BE2C (cell line): ENCODE measurements at places on chromosomes 7 and 10.

DNA sequence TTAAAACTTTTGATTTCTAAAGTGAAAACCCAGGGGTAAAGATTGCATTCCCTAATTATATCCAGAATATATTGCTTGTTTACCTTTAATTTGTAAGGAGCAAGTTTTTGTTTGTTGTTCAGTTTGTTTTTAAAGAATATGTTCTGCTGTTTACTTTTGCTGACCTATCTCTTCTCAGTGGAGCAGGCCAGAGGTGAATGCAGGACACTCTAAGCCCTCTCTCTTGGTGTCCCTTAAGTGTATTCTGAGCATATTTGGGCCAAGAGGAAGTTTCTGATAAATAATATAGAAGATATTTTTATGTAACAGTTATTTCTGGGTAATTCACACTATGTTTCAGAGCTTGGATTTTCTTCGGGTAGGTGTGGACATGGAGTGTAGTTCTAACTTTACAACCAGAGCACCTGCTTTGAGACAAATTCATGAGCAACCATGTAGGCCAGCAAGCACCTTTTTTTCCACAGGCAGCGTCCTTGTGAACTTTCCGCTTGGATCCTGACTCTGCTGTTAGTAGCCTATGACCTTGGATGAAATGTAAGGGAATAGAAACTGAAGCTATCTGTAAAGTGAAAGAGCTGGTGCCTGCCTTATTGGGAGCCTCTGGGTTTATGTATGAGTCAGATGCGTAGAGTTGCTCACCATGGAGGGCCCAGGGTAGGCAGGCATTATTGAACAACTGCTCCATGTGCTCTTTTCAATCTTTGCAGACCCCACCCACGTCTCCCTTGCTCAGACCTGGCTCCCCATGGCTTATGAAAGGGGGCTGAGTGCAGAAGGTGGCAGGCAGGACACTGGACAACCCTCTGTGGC, 16.1 kb downstream of the OGDH start:
- DNase-seq = no peak

- no peak for DNase-seq
Observed at GRCh38 chr7:88396295-88396947, 89.7 kb upstream of the STEAP4 start.

- DNase-seq = no peak
Observed at GRCh38 chr10:29210266-29210868, 78.5 kb upstream of the LYZL1 start.

- DNase-seq = no peak
Observed at GRCh38 chr7:106493041-106493731, 167.8 kb downstream of the CCDC71L start.

DNA sequence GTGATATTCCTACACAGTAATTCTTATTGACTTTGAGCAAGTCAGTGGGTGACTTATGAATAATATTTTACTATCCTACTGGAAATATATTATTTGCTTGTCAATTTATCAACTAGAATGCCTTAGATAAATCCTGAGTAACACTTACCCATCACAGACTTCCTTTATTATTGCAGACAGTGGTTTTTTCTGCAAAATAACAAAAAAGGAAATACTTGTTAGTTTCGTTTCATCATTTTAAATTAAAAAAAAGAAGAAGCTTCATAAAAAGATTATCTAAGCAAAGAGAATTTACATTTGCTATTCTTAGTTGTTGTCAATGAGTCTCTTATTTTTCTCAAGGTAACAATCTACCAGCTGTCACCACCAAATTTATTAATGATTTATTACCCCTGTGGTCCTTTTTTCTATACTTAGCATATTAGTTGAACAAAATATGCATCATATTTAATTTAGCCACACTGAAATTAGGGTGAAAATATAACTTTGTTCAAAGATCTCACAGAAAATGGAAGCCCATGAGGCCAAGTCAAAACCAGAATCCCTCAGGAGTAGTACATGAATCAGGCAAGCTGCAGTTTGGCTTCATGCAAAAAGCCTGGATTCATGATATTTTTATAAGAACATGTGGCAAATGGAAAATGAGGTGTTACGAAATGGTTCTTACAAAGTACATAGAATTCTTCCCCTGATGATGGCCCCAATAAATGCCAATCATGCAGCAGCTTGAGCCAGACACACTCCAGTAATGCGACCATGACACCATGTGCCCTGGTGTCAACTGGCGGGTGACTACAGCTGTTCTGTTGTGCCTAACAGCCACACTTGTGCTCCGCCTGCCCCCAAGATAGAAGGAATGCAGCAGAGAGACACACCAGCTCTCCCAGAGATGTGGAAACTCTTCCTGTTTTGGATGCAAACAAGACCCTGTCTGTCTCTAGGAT, 132.6 kb downstream of the ELMO1 start:
- DNase-seq = no peak

DNA sequence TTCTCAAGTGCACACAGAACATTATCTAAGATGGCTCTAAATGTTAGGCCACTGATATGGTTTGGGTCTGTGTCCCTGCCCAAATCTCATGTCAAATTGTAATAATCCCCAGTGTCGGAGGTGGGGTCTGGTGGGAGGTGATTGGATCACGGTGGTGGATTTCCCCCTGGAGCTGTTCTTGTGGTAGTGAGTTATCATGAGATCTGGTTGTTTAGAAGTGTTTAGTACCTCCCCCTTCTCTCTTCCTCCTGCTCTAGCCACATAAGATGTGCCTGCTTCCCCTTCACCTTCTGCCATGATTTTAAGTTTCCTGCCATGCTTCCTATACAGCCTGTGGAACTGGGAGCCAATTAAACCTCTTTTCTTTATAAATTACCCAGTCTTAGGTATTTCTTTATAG, 11.2 kb upstream of the GSTK1 start:
- no peak for DNase-seq

DNA sequence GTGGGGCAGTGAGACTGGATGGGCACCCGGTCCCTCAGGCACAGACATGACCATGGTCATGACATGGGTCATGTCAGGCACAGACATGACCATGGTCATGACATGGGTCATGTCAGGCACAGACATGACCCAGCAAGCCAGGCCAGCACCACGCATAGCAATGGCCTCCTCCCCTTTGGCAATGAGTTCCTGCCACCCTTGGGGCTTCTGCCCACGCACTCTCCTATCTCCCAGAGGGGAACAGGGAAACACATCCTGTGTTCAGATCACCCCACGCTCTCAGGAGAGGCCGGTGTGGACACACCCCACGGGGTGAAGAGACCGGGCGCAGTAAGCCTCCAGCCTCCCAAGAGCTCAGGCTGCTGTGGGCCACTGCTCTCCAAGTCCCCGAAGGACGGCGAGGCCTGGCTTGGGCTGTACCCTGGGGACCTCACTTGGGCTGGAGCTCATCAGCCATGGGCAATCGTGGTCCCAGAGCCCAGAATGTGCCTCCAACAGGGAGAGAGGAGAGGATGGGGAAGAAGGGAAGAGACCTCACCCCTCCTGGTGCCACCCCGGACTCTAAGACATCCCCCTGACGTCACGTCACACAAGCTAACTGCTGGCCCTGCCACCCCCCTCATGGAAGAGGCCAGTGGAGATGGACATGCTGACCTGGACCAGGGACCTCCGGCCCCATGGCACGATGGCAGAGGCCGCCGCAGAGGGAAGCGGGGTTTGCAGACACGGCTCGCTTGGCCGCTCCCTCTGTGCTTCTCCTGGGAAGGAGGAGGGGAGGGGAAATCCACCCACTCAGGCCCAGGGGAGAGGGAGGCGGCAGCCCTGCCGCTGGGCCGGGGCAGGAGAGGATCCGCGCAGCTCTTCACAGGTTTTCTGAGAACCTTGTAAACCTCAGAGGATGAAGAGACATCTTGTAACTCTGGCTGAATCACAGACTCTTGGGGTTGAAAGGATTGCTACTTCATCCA, 269.6 kb downstream of the ELFN1 start:
- no peak for DNase-seq

DNA sequence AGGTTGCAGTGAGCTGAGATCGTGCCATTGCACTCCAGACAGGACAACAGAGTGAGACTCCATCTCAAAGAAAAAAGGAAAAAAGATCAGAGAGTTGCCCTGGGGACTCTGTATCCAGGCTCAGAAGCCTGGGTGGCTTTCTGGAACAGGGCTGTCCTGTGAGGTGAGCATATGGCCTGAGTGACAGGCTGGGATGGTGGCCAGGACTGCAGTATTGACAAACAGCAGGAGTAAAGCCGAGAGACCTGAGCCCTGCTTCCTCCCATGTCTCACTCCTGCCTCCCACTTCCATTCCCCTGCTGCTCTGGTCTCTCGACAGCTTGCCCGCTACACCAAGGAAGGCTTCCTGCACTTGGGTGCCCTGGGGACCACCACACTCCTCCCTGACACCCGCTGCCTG, 578.5 kb downstream of the GALNT17 start:
- DNase-seq = no peak

DNA sequence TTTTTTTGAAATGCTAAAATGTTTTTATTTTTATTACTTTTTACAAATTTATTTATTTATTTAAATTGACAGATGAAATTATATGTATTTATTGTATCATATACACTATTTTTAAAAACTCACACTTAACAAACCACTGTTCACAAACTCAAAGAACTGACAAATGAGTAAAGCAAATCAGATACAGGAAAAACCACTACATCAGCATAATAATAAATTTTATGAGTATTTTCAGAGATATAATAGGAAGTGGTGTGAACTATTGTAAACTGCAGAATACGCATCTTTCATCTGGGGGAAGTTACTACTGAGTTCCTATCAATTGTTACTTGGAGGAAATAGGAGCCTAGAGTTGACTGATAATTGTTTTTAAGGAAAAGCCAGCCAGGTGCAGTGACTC, 150.7 kb downstream of the PCLO start:
- DNase-seq = no peak

DNA sequence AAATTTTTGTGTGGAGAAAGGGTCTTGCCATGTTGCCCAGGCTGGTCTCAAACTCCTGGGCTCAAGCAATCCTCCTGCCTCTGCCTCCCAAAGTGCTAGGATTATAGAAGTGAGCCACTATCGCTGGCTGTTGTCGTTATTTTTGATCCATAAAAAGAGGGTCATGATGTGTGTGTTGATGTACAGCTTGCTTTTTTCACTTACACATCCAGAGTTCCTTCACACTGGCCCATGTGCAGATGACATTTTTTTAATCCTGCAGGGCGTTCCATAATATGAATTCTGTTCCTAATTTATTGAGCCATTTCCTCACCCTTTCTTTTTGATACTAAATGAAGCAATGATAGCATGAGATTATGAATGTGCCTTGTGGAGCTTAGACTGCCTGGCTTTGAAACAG, 40.8 kb downstream of the GRK5 start:
- no peak for DNase-seq

- DNase-seq = no peak
Observed at GRCh38 chr10:48501787-48502771, 102.8 kb downstream of the ARHGAP22 start.

DNA sequence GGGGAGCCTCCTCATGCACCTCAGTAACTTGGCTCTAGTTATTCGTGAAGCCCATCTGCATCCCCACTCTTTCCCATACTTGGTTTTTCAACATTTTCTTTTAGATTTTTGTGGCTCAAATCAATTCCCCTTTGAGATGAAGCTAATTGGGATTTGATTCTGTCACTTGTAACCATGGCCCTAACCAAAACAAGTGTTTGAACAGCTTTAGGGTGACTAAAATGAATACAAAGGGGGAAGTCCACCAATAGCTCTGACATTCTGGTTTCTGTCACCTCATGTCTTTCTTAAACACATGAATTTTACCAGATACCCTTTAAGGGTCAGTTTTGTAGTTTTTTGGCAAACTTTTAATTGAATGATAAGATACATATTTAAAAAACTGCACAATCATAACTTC, 87.0 kb downstream of the PCGF5 start:
- DNase-seq = no peak

DNA sequence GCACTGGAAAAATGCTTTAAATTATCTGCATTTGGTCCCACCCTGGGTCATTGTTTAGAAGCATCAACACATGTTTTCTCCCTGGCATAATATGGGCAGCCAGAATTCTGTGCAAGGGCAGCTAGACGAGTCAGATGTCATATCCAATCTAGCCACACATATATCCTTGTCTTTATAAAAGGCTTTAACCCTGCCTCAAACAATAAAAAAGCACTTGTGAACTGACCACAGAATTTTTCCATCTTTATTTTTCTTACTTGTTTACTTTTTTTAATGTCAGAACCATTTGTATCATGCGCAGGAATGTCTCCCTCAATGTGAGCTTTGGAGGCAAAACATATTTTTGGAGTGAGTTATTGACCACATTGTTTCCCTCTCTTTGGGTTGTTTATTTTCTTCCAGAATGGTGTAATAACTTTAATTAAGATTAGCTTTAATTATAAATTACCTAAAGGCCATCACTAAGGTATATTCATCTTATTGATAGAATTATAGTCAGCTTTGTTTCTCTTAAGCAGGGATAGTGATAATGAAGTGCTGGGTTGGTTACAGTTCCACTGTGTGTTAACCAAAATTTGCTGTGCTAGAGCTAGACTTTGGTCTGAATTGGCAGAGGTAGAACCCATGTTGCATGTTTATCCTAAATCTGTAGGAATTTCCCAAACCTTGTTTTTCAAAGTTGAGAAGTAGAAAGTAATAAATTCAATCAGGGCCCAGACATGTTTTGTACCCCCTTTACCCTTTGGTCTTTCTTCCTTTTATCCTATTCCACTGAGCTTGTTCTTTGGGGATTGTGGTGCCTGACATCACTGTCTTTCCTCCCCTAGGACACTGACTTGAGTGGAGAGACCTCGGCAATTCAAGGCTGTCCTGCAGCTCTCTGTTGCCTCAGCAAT, 1078.4 kb downstream of the KCNMA1 start:
- DNase-seq = no peak

DNA sequence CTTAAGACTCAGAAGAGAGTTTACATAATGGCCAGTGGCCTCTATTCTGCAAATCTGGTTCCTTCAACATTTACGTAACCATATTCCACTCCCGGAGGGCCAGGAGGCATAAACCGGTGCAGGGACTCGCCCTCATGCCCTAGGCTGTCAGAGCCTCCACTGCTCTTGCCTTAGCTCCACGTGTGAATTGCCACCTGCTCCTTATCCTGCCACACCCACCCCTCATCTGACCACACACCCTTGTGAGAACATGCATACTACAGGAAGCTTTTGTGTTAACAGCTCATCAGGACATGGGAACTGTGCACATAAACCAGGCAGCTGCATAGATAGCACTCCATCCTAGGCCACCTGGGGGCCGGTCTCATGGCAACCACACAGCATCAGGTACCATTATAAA, 146.7 kb upstream of the PFKP start:
- DNase-seq = no peak

DNA sequence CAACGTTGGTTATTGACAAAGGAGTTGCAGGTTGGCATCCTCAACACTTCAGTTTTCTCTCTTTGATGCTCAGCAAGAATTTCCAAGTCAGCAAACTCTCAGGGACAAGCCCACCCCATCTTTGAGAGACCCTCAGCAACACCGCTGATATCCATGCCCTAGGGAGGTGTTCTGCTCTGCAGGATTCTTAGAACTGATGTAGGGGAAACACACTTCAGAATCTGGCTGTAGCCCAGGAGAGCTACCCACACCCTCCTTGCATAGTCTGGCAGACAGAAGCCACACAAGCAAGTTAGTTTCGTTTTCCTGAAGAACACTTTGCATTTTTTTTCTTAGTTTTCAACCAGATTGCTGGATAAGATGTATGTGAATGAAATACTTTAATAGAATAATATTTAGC, 822 bp downstream of the SAMD9L start:
- DNase-seq = no peak
